ENCODE measurements at places on chromosomes 6 and 20.
A peak's percentile ranks its signal among the peaks of the same experiment; 100 is the strongest.

DNA sequence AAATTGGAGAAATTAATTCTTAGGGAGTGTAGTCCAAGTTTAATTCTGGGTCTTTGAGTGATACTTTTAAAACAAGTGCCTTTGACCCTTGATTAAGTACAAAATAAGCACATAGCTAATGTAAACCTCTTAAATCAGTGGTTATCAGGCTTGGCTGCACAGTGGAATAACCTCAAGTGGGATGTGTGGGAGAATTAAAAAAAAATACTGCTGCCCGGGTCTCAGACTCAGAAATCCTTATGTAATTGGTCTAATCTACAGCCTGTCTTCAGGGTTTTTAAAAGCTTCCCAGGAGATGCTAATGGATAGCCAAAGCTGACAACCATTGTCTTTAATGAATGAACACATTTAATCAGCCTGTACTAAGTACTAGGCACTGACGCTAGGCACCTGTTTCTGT is 28.5 kb upstream of the TMEM14A start:
- DNase-seq = no peak

DNA sequence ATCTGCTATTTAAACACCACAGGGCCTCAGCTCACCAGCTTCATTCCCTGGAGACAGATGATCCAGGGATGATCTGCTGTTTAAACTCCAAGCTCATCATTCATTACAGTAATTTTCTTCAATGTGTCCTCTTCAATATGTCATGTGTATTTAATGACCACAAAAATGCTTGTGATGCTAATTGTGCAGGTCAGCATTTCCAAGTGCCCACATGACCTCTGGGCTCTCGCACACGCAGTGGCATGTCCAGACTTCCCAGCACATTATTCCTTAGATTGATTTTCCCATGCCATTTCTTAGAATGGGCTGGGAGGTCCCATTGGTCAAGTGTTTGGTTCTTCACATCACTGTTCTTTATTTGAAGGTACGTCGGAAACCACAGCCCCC is 434.4 kb downstream of the HAO1 start:
- no peak for DNase-seq

- no peak for DNase-seq
These were observed 43.7 kb downstream of the KCNQ5 start for GRCh38 chr6:72665599-72665998.

DNA sequence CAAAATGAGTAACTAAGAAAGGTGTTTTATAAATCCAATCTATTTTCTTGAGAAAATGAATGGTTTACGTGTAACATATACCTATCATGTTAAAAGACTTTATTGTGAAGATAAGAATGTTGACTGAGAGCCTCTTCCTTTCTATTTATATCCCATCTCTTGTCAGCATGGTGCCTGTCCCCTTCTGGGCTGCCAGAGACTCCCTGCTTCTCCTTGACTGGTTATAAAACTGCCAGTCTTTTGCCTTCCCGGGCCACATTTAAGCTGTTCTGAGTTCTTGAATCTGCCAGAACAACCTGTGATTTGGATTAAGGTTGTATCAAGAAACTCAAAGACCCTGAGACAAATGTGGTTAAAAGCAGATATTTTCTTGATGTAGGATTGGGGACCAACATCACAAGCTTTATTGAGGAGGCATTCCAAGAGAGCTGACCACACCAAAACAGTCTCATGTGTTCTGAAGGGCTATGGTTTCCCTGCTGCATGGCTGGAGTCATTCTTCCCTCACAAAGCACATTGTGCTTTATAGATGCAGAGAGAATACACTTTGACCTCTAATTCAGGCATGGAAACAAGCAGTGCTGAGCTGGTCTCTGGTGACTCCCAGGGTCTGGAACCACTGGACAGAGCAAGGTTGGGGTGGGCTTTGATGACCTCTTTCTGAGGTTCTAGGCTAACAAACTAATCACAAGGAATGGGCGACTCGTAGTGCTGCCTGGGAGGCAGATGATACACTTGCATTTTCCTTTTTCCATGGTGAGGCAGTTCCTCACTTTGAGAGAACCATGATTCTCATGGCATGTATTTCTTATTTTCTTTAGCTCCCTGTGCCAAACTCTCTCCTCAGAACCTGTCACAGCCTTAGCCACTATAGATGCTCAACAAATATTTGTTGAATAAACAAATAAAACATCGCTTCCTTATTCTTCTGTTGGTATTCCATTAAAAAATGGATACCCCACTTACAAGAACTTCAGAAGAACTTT is 205.0 kb upstream of the PREP start:
- no peak for DNase-seq

- DNase-seq = no peak
These were observed 251.6 kb downstream of the KCNQ5 start for GRCh38 chr6:72873433-72873832.

DNA sequence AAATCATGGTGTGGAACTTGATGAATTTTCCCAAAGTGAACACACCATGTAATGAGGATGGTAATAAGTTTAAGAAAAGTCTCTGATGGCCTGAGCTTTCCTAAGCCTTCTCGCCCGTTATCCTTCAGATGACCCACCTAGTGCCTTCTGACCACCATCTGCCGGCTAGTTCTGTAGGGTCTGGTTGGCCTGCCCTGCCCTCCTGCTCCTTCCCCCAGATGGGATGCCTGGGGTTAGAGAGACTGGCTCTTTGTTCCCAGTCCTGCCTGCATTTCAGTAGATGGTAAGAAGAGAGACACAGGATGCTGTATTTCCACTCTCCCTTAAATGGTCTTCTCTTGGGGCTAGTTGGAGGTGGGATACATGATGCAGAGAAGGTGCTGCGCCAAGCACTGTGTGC is 43.0 kb downstream of the TIAM2 start:
- DNase-seq = no peak

- DNase-seq = peak; percentile 7
These were observed at the start of gene SH3BGRL2 for GRCh38 chr6:79630883-79631692. SH3BGRL2 (plus strand) TSS chr6:79631329; CDS start chr6:79631462, 133 bp downstream.

DNA sequence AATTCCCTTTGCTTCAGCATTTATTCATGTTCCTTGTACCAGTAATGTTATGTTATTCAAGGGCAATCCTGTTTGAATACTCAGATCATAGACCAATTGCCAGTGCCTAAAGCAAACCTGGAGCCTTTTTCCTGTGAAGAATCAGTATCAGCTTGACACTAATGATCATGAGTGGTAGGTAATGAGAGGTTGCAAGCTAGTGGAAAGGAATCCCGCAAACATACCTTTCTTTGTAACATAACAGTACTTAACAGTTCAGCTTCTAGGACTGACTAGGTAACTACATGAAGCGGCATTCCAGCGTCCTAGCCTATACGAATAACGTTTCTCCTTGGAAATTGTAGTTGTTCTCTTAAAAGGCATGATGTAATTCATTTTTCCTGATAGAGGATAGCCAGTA is 253.7 kb downstream of the TMEM242 start:
- DNase-seq = no peak

GRCh38 chr20:41175201-41175651 is 37.9 kb downstream of the PLCG1 start:
- DNase-seq = no peak
